HS-27A (cell line): ENCODE measurements at places on chromosomes 1 and 21.

- no peak for DNase-seq
These were observed 797 bp upstream of the USP1 start for GRCh38 chr1:62436039-62436465.

- DNase-seq = no peak
These were observed 27.1 kb downstream of the DNTTIP2 start for GRCh38 chr1:93851878-93852277.

GRCh38 chr1:198649232-198649967 lies 10.6 kb downstream of the PTPRC start:
- no peak for DNase-seq

DNA sequence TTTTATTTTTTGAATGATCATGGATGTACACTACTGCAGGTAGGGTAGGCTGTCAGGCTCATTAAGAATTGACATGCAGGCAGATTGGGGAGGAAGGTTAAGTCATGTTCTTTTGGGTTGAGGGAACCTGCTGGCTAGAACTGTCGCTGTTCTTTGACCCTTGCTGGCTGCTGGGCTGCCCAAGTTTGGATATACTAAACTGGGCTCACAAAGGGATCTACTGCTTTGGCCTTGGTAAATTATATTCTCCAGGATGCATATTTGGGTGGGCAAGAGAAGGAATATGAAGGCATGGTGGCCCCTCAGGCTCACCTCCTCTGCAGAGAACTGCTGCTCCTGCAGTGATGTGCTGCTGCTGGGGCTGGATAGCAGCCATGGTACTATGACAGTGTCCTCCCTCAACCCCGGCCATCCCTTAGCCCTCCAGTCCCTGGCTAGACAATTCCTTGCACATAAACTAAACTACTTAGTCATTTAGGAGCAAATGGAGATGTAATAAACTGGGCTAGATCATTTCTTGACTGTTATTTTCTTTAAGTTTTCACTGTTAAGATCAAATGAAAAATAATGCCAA lies 6.1 kb downstream of the ATP1A1 start:
- DNase-seq = no peak

DNA sequence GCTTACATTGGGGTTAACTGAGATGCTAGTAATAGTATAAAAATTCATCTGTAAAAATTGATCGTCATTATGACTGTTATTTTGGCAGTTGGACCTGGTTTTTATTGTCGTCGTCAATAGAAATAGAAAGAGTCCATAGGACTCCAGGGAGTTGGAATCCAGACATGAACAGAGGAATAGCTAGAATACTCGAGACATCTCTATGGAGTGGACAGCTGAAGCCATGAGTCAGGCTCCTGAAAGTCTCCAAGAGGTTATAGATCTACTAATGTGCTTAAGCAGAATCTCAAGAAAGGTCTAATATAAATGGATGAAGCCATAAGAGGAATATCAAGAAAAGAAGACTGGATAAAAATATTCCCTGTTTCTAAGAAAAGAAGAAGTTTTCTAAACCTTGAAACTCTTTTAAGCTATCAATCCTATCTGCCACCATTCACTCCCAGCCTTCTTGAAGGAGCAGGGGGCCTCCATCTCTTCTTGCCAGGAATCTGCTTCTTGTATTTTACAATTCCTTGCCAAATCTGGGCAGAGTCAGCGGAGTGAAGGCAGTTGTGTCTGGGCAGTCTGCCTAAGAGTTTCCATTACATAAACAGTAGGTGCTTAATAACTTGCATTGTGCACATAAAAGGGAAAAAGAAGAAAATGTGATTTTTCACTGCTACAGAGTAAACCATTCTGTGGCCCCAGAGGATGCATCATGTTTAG lies 163.3 kb downstream of the ST6GALNAC5 start:
- DNase-seq = no peak

GRCh38 chr1:110538075-110538474 lies 19.1 kb upstream of the KCNA10 start:
- no peak for DNase-seq

GRCh38 chr1:10170239-10170574 lies 40.2 kb upstream of the KIF1B start:
- DNase-seq = no peak

DNA sequence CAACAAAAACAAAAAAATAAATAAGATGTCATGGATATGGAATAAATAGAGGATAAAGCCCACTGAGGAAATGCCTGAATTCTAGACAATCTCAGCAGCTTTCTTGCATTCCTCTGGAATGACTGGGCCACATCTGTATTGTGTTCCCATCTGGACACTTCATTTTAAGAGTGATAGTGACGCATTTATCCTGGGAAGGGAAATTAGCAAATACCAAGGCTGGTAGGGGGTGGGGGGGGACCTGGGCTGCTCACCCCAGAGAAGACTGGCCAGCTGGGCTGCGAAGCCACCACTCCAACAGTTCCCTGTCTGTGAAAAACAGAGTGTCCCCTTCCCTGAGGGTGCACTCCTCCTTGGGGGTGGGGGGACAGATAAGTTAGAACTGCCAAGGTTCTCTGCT lies 106.3 kb downstream of the HIVEP3 start:
- peak; percentile 82 for DNase-seq

DNA sequence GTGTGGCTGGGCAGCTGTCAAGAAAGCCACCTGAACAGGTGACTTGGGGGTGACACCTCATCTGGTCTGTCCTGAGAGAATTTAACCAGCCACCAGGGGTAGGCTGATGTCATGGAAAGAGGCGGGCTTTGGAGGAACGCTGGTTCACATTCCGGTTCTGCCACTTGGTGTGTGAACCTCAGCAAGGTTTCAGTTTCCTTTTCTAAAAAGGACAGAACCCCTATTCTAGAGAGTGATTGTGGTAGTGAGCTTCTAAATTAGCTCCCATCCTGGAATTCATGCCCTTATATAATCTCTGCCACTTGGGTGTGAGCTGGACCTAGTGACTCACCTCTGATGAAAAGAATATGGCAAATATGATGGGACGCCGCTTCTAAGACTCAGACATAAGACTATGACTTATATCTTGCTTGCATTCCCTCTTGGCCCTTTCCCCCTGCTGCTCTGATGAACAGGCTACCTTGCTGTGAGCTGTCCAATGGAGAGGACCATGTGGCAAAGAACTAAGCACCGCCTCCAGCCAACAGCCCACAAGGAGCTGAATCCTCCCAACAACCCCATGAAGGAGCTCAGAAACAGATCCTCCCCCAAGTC lies 332.1 kb downstream of the RRAGC start:
- DNase-seq = no peak

DNA sequence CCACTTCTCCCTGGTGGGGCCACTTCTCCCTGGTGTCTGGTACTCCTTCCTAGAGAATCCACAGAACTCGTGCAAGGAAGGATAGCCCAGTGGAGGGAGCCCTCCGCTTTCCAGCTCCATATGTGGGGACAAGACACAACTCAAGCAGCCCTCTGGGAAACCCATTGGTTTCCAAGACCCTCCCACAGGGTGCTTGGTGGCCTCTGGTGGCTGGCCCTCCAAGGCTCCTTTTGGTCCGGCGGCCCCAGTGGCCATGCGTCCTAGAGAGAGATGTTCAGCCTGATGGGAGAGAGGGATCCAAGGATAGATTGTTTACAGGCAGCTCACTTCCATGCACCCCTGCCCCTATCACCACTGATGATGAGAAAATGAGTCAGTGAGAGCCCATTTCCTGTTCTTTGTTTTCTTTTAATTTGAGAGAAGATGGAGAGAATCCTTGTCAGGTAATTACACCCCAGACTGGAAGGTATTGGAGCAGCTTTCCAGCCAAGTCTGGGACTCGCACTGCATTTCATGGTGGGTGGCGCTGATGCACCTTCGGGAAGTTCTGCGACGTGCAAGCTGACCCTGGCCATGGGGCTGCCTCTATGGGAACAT lies 486.2 kb upstream of the VAMP3 start:
- DNase-seq = no peak

DNA sequence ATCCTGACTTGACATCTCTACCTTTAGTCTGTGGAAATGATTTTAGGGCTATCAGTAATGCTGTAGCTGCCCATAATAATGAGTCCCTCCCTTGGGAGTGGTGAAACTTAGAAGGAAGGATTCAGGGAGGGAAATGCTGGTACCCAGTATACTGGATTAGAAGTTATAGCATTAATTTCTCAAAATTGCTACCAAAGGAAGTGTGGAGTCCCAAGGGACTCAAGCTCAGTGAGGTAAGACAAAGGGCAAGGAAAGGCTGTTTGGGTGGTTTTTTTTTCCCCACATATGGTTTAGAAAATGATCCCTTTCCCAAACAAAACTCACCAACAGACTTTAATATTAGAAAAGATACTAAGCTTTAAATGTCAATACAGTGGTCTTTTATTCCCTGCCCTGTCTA lies 99.9 kb downstream of the CD247 start:
- DNase-seq = no peak

DNA sequence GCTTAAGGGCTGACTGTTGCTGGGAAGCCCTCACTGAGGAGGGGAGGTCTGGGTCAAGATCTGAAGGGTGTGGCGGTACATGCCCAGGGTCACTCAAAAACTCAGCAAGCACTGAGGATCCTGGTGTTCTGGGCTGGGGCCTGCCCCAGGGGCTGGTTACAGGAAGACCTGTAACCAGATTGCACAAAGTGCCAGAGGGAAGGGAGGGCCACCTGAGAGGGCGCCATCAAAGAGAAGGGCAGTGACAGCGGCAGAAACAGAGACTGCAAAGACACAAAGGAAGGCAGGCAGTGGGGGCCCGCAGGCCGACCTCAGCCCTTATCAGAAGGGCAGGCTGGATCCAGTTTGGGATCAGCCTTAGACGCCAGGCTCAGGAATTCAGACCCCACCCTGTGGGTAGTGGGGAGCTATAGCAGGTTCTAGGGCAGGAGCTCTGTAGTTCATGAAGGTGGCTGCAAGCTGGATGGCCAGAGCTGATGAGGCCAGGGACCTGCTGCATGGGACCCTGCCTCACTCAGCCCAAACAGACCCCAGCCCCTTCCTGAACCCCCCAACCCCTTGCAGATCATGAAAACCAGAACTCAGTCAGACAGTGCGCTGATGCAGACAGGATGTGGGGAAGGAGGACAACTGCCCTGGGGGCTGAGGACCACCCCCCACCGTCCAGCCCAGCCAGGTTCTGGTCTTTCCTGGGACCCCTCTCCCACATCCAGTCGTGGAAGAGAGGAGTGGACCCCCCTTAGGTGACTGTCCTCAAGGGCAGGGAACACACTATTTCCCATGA lies 3.9 kb downstream of the SH2D5 start:
- DNase-seq = no peak

GRCh38 chr1:211420389-211420788 lies 71.6 kb downstream of the RD3 start:
- DNase-seq = no peak

DNA sequence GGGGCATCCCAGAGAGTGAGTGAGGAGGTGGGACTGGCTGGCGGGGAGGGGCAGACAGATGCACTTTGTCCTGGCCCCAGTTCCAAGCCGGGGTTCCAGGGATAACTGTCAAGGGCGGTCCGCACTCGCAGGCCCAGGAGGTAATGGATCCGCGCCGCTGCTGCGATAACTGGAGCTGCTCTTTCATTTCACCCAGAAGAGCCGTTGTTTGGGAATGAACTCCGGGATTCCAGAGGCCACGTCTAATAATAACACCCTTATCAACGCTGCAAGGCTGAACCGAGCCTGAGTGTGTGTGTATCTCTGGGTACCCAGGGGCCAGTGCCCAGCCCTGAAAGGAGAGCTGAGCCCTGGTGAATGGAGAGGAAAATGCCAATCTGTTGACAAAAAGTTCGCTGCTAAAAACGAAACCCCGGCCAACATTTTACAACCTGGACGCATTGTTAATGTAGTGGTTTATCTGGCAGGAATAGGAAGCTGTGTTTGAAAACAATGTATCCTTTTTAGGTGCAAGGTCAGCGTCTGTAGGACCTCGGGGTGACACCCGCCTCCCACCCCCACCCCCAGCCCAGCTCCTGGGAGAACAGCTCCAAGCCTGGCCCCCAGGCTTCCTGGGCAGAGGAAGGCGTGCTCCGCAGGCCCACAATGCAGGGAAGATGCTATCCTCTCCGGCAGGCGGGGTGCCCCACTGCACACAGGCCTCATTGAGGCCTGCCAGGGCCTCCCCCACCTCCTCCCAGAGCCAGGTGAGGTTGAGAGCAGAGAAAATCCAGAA lies 119.7 kb downstream of the PROX1 start:
- no peak for DNase-seq

DNA sequence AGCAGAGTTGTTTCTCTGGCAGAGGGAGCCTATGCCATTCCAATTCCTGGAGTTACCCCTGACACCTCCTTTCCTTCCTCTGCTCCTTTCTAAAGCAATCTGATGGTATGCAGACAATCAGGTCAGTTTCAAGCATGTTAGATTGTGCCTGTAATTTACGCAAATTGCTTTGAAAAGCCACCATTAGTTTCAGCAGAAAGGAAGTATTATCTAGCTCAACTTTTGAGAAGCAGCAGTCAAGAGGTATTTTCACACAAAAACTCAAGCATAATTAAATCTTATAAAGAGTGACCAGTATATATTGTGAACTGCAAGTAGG lies 2.2 kb downstream of the ERRFI1 start:
- no peak for DNase-seq

- no peak for DNase-seq
These were observed 568.9 kb upstream of the ADGRL4 start for GRCh38 chr1:79575424-79575823.

DNA sequence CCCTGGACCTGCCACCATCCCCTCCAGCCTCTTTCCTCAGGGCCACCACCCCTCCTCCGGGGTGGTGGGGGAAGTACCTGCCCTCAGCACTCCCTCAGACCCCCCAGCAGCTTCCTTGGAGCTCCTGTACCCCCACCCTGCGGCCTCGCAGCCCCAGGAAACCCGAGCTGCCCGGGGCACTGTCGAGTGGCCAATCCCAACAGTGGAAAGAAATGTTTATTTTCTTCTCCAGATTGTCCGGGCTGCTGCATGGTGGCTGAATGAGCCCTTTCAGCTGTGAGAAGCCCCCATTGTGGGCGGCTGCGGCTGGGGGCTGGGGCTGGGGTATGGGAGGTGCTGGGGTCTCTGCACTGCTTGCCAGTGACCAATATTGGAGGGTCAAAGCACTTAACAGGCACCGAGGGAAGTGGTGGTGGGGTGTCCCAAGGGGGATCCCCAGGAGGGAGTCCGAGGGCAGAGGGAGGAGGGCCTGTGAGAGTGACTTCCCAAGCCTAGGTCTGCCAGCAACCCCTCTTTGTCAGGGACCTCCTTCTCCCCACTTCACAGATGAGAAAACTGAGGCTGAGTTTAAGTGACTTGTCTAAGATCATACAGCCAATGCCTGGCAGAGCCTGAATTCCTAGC lies 25.2 kb downstream of the RUNX3 start:
- DNase-seq = no peak
